ENCODE measurements at places on chromosomes 6 and 20.

- no peak for DNase-seq
Observed at GRCh38 chr20:61486198-61486597, 234.1 kb downstream of the CDH4 start.

DNA sequence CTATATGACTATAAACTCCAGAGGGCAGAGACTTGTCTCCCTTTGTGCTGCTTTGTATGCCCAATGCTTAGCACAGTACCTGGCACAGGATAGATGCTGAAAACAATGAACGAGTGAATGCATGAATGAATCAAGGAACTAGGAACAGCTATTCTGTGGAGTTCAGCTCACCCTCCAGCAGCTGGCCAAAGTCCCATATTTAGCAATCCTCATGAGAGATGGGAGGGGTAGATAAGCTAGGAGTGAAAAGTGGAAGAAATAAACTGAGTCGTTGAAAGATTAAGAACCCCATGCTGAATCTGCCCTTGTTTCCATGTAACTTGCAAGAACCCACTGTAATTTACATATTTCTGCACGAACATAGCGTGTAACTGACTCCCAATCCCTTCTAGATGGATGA lies 106.5 kb downstream of the MAFB start:
- DNase-seq, result no peak

DNA sequence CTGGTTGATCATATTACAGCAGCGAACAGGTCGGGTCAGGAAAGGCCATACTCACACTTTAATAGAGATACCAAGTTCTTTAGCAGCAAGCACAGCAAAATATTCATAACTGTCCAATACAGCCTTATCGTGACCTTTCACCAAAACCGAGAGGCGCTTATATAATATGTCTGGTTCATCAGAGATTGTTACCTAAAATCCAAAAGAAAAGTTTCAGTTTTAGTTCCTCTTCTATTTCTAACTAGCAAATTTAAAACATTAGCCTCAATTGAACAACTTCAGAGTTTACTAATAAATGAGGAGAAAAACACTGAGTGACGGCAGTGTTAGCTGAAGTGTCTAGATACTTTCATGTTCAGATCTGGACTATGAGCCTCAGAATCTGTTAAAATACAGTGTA lies 5.9 kb downstream of the MRPS10 start:
- no peak for DNase-seq

- DNase-seq, result no peak
Observed at GRCh38 chr6:124768224-124768623, 194.0 kb upstream of the RNF217 start.

GRCh38 chr6:24313251-24314141 lies 44.4 kb downstream of the DCDC2 start:
- no peak for DNase-seq

DNA sequence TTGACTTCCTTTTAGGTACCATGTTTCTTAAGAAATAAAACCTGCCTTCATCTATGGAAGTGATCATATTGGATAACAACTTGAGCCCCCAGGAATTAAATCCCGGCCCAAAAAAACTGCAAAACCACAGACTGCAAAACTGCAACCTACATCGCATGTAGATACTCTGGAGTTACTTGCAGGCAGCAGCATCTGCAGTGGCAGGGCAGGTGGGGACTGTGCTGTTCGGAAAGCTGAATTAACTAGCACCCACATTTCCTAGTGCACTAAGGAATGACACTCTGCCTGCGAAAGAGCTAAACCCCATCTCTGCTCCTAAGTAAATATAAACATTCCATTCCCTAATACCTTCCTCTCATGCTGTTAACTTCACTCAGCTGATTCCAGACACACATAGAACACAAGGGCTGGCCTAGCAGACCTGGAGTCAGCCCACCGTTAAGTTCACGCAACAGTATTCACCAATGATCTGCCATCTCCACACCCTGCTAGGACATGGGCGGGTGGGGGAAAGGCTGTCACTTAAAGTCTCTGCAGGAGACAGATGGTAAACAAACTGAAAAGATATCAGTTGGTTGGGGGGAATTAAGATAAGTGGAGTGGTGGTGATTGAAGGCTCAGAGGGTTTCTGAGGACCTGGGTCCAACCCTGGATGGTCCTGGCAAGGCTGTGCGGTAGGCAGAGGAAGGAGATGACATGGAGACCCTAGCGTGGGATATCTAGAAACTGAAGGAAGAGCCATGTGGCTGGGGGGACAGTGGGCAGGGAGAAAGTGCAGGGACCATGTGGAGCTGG lies 128.4 kb downstream of the SYCP2 start:
- DNase-seq, result no peak

GRCh38 chr20:37828684-37829083 lies 74.2 kb upstream of the VSTM2L start:
- DNase-seq, result no peak

- no peak for DNase-seq
Observed at GRCh38 chr6:101608703-101609102, 215.2 kb downstream of the GRIK2 start.

DNA sequence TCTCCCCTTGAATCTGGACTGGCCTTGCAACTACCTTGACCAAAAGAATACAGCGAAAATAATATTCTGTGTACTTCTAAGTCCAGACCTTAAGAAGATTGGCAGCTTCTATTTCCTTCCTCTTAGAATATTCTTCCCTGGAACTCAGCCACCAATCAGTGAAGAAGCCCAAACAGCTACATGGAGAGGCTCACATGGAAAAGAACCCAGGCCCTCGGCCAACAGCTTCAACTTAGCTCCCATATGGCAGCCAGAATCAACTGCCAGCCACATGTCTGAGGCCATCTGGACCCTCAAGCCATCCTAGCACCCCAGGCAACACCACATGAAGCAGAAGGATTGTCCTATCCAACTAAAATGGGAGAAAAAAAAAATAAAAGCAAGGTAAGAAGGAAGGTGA lies 178.8 kb downstream of the IBTK start:
- no peak for DNase-seq

DNA sequence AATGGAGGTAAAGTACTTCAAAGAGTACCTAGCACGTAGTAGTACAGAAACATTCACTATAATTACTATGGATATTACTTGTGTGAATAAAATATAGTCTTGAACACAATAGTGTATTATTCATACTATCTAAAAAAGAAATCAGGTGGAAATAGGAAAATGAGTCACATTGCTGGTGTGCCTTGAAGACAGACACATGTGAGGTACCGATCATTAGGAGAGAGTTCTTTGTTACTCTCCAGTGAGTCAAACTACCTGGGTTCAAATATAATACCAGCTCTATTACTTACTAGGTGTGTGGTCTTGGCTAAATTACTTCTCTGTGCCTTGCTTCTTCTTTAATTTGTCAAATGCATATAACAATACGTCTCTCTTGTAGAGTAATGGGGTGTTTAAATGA lies 50.8 kb upstream of the BEND6 start:
- no peak for DNase-seq

DNA sequence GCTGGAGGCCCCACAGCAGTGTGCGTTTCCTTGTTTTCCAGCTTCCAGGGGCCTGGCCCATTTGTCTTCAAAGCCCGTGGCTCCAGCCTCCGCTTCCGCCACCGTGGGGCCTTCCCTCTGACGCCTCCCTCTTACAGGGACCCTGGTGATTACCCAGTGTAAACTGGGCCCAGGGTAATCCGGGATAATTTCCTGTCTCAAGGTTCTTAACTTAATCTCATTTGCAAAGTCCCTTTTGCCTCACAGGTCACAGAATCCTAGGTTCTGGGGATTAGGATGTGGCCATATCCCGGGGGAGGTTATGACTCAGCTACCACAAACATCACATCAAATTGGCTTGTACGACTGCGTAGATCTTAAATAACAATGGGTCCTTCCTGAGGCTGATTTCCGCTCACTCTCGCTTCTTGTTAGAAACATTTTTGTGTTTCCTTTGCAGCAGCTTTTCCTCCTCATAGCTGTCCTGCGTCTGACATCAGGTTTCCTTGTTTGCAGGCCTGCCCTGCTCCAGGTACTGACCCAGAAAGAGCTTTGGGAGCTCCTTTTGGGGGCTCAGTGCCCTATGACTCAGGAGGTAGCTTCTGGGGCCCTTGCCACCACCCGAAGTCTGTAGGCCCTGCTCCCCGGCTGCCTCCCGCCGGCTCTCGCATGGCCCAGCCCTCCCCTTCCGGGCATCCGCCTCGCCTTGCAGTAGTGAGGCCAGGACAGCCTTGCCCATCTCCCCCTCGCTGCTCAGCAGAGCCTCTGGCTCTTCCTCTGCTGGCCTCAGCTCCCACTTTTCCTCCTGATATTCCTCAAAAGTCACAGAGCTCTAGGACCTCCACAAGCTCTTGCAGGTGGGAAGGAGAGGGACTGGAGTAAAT lies 100.5 kb downstream of the ERMARD start:
- no peak for DNase-seq

DNA sequence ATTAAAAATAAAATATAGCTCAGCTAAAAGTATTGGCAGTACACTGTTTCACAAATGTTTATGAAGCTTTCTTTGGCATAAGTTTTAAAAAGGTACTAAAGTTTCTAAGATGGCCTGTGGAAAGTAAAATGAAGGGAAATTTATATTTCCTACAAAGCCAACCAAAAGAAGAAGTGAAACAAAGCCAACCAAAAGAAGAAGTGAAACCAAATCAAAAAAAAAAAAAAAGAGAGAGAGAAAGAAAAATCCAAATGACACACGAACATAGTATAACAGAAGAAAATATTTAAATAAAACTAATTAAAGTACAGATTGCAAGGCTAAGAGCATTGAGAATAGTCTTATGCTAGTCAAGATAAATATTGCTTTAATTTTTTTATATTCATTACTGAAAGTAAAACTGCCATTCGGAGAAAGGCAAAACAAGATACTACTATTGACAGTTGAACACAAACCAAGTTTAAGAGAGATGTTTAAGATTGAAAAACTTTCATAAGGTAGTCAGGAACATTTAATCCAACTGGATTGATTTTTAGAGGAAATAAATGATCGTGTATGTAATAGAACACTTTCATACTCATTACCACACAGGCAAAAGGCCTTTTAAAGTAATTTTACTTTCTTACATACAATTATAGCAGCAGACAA lies 12.8 kb upstream of the KHDRBS2 start:
- DNase-seq, result peak; percentile 75

GRCh38 chr6:104795363-104795762 lies 64.4 kb downstream of the HACE1 start:
- no peak for DNase-seq

DNA sequence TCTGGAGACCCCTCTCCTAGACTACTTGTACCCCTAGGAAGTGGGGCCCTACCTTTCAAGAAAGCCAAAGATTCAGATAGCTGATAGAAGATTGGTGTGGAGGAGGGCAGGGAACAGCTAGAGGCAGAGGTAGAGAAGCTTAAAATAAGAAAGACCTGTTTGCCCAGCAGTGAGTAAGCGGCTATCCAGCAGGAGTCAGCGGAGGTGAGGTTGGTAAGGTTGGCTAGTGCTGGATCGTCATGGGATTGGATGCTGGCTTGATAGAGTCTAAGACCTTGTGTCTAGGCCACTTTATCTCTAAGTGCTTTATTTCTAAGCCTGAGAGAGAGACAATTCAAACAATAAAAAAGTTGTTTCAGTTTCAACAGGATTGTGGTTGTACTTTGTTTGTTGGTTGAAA lies 19.1 kb downstream of the ANKS1A start:
- no peak for DNase-seq

DNA sequence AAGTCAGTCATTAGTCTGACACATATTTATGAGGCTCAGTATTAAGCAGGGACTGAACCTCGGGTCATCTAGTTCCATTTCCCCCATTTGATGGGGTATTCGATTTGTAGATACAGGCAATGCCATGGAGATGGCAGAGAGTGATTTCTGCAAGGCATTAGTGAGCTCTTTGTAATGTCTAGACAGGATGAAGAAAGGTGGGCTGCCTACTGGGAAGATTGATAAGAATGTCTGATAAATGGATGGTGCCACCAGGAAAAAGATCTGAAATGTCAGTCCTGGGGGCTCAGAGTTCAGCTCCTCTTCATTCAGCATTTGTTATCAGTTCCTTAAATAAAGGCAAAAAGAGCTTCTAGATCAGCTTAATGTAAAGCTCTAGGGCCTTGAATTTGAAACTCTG lies 51.4 kb downstream of the HS3ST5 start:
- DNase-seq, result no peak

DNA sequence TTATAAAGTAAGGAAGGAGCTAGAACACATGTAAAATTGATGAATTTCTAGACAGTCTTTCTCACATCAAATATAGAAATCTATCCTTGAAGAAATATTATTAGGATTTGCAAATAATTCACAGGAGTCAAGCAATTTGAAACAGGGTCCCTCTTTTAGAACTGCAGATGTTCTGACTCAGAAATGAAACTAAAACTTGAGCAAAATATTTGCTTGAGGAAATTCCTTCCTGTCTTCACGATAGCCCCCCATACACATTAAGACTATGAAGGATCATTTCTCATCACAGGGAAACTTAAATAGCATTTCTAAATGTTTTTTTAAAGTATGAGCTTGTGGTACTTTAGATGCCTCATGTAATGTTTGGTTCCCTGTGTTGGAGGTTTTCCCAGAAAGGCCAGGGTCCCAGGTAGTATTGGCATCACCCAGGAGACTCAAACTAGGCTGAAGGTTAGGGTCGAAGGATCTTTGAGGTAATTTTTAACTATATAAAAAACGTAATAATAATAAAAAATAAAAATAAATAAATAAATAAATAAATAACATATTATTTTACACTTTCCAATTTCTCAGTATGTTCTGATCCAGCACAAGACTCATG lies 144.0 kb upstream of the TBX18 start:
- no peak for DNase-seq

- peak; percentile 46 for DNase-seq
Observed at GRCh38 chr6:143542888-143543287, 31.4 kb upstream of the FUCA2 start.

- peak; percentile 55 for DNase-seq
Observed at GRCh38 chr6:18405477-18406293, 18.5 kb downstream of the RNF144B start.

DNA sequence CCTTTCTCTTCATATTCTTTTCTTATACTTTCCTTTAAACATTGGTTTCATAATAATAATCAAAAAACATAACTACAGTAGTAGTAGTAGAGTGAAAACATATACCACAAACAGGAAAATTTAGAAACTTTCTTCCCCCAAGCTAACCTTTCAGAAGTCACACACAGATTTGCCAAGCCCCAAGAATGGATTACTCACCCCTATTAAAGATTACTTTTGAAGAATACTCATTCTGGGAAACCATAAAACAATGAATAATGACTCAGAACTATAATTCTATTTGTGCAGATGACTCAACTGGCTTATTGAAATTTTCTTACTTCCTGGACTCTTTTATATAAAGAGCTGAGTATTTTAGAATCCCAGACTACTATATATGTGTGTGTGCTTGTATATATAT lies 119.4 kb upstream of the GJE1 start:
- no peak for DNase-seq

- no peak for DNase-seq
Observed at GRCh38 chr6:2375443-2375842, 130.0 kb upstream of the GMDS start.

GRCh38 chr6:170291271-170292110 lies 613 bp upstream of the DLL1 start:
- DNase-seq, result no peak

DNA sequence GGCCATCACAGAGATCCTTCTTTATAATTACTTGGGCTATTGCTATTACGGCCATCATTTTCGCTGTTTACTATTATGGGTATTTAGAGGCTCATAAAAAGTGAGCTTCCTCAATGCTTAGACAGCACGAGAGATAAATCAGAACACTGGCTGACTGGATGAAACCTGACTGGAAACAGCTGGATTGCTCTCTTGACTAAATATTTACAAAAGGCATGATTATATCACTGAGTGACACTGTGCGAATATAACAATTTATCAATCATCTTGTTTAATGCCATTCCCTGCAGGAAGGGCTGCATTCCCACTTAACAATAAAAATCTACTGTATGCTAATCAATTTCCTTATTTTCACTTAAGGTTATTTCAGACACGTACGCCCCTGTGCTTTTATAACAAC lies 260.1 kb upstream of the ARID1B start:
- DNase-seq, result no peak

- no peak for DNase-seq
Observed at GRCh38 chr6:70045413-70045812, 179.1 kb downstream of the COL19A1 start.
